ENCODE measurements at places on chromosomes 7 and 10. TPM values are rescaled to one million over a fixed set of nuclear protein-coding genes. Genes with fewer than 3 reads are reported as not detected.

MMP21 gene
- total RNA-seq, result 1.3 TPM

PNLIPRP1 gene
- not detected for total RNA-seq

NIPSNAP2 gene
- total RNA-seq, result 59.3 TPM

BLNK gene
- total RNA-seq, result 2.2 TPM

C10orf105 gene
- total RNA-seq, result 0.11 TPM

HABP2 gene
- 2.3 TPM for total RNA-seq

ADAP1 gene
- total RNA-seq, result 5.9 TPM

EEPD1 gene
- 8.5 TPM for total RNA-seq

KEL gene
- 1.1 TPM for total RNA-seq

TET1 gene
- 5.1 TPM for total RNA-seq

SMKR1 gene
- not detected for total RNA-seq

SLC26A3 gene
- 1.9 TPM for total RNA-seq

VWA2 gene
- total RNA-seq, result 11.1 TPM

HOXA4 gene
- total RNA-seq, result 34.0 TPM

VENTX gene
- total RNA-seq, result 0.71 TPM

IFIT1B gene
- total RNA-seq, result 0.18 TPM

SFXN2 gene
- 31.2 TPM for total RNA-seq

TAX1BP1 gene
- 96.9 TPM for total RNA-seq

CUL2 gene
- 23.6 TPM for total RNA-seq

ATE1 gene
- 35.1 TPM for total RNA-seq

HTRA1 gene
- total RNA-seq, result 337 TPM

MYO3A gene
- total RNA-seq, result 0.07 TPM

DRGX gene
- total RNA-seq, result not detected

CYP3A4 gene
- 0.15 TPM for total RNA-seq

LRGUK gene
- 7.0 TPM for total RNA-seq

ELMO1 gene
- total RNA-seq, result 19.2 TPM

TAS2R4 gene
- 1.8 TPM for total RNA-seq

LOXL4 gene
- 7.9 TPM for total RNA-seq
